ENCODE measurements at places on chromosomes 2 and 18.

DNA sequence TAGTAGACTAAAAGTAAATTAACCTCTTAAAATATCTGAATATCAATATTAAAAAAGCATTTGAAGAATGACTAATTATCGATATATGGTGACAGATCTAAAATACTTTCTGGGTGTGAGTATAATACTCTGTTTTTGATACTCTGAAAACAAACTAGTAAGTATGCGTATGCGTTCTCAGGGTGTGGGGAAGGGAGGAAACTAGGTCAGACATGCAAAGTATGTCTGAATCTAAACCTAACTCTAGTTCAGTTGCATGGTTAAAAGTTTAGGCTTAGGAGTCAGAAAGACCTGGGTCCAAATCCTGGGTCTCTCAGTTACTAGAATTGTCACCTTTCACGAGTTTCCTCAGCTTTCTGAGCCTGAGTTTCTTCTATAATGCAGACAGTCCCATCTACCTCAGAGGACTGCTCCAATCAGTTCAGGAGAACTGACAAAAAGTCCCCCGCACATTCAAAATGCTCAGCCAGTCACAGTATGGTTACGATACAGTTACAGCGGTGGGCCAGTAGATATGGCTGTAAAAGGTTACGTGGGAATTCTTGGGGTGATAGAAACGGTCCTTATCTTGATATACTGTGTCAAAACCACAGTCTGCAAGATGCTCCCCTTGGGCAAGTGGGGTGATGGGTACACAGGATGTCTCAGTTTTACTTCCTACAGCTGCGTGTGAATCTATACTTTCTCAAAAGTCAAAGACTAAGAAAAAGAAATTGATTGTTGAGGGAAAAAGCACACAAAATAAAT, 29.2 kb downstream of the UNC50 start:
- peak; percentile 35 for DNase-seq

GRCh38 chr2:171406044-171406443, 27.7 kb downstream of the METTL8 start:
- DNase-seq, result no peak

DNA sequence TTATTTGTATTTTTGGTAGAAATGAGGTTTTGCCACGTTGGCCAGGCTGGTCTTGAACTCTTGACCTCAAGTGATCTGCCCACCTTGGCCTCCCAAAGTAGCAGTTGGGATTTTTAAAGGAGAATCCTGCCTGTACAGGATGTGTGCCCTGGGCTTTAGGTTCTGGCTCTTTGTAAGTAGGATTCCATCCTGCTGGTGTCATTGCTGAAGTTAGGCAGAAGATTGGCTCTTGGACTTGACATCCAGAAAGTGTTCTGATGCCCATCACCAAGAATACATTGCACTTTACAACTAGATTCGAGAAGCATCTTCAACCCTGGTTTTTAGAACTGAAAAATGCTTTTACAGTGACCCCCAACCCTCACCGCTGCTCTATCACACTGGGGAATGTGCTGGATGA, 4.4 kb upstream of the TWIST2 start:
- no peak for DNase-seq

- DNase-seq, result no peak
Observed at GRCh38 chr2:19654310-19655090, 247.3 kb downstream of the TTC32 start.

GRCh38 chr2:203897544-203897943, 30.0 kb downstream of the CTLA4 start:
- no peak for DNase-seq

DNA sequence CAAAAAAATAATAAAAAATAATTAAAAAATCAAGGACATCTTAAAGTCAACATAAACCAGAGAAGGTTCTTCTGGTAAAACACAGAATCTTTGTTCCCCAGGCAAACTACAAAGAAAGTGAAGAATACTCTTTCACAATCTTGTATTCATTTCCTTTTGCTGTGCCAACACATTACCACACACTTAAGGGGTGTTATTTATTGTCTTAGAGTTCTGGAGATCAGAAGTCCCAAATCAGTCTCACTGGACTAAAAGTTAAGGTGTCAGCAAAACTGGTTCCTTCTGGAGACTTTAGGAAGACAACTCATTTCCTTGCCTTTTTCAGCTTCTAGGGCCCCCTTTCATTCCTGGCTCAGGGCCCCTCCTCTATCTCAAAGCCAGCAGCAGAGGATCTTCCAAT, 12.2 kb upstream of the CAB39 start:
- DNase-seq, result no peak

- no peak for DNase-seq
Observed at GRCh38 chr2:81007104-81007503, 702.6 kb upstream of the LRRTM1 start.

GRCh38 chr2:142065156-142065555, 65.7 kb downstream of the LRP1B start:
- DNase-seq, result no peak

DNA sequence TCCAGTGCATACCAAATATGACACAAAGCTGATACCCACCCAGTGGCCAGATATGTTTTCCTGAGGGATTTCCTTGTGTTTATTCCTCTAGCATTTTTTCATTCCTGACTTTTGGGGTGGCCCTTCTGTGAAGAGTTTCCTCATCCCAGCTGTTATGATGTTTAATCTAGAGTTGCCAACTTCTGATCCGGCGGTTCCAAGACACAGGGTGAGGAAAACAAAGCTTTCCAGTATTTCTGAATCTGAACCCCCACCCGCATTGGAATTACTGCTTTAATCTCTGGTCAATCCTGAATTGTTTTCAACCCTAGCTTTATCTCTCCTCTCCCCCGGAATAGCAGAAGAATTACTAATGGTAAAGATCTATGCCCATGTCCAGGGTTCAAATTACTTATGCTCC, 39.2 kb upstream of the PNPT1 start:
- DNase-seq, result no peak

- DNase-seq, result no peak
Observed at GRCh38 chr2:98277162-98277859, 68.9 kb upstream of the CNGA3 start.

DNA sequence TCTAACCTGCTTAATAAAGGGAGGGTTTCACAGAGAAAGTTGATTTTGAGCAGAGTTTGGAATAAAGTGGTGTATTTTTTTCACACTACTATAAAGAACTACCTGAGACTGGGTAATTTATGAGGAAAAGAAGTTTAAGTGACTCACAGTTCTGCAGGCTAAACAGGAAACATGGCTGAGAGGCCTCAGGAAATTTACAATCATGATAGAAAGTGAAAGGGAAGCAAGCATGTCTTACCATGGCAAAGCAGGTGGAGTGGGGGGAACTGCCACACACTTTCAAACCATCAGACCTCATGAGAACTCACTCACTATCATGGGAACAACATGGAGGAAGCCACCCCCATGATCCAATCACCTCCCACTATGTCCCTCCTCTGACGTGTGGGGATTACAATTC, 546.7 kb downstream of the EPHA4 start:
- DNase-seq, result no peak

GRCh38 chr2:235225261-235225660, 268.6 kb upstream of the AGAP1 start:
- DNase-seq, result no peak

DNA sequence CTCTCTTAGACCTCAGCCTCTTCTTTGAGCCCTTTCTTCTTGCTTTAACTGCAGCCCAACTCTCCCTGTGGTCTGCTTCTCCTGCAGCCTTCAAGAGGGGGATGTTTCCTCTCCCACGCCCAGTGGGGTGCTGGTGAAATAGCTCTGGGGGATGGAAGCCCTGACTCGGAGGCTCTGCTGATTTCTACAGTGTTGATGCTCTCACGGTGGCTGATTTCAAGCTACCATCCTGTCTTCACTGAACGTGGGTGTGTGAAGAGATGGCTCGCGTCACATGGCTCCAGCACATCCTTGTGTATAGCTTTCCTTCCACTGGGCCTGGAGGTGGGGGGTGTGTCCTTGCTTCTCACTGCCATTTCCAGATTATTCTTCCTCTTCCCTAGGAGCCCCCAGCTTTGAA, 20.0 kb downstream of the MPP4 start:
- DNase-seq, result no peak

DNA sequence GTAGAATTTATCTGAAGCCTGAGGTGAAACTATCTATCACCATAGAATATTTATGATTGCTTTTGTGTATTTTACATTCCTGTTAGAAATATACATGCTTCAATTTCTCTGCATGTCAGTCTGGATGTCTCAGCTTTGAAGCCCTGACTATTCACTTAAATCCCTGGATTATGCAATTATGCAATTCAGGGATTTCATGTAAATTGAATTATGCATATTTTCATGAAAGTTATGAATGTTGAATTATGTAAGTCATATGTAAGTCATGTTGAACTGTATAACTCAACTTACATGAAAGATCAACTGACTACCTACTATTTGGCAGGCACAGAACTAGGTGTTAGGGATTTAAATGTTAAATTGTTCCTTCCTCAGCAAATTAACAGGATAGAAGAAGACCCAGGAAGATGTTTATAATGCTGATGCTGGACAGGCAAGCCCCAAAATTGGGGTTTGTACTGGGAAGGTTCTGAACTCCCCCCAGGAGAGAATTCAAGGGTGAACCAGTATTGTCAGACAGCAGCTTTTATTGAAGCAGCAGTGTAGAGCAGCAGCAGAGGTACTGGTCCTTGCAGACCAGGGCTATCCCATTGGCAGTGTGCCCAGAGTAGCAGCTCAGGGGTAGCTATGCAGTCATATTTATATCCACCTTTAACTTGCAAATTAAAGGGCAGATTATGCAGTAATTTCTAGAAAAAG, 236.5 kb downstream of the ZNF804A start:
- DNase-seq, result no peak

DNA sequence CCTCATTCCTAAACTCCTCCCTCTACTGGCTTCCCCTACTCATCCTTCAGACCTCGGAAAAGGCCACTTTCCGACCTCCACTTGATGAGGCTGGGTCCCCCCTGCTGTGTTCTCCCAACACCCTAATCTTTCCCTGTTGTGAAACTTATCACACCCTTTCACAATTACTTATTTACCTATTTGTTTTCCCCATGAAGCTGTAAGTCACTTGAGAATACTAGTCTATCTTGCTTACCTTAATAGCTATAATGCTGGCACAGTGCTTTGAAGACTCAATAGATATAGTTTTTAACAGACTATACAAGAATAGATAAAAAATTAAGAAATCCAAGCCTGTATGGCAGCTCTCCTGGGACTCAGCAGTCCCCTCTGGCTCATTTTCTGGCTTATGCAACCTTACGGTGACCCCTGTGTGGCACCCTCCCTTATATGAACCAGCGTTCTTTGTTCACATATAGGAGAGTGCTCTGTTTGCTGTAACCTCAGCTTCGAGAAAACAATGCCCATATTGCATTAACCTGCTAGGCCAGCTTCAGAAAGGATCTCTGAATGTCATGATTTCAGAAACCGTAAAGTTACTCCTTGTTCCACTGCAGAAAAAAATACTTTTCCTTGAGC, 220.4 kb upstream of the PKDCC start:
- no peak for DNase-seq

DNA sequence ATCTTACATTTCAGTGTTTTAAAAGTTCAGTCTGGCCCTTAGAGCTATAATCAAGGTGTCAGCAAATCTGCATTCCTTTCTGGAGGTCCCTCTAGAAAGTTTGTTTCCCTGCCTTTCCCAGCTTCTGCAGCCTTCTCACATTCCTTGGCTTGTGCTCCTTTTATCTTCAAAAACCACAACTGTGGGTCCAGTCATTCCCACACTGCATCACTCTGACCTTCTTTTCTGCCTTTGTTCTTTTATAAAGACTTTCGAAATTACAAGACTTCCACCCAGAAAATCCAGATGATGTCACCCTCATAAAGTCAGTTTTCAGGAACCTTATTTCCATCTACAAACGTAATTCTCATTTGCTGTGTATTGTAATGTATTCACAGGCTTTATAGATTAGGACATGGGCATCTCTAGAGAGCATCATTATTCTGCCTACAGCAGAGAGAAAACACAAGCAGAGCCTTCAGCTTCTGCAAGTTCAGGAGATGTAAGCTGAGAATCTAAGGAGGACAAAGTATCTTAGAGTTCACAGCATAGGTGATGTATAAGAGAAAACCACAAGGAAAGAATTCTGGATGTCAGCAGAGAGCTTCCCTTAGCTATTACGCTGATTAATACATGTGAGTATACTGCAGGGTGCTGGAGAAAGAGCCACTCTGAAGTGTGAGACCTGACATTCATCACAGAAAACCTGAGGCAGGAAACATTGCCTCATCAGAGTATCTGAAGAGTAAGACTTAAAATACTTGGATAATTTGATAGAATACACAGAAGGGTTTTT, 1100.2 kb downstream of the CBLN2 start:
- no peak for DNase-seq

DNA sequence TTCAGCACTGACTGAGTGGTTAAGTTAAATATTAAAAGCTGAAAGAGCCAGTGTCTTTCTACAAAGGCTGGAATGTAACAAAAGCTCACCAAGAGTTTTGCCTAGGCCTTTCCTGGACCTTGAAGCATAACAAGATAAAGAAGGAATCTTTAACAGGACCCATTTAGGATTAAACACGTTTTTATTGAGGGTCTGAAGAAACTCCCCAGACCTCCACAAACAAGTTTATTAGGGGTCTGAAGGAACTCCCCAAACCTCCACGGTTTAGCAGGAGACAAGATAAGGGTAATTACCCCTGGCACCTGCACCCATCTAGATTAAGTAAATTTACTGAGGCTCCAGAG, 104.0 kb downstream of the ACAA2 start:
- no peak for DNase-seq

DNA sequence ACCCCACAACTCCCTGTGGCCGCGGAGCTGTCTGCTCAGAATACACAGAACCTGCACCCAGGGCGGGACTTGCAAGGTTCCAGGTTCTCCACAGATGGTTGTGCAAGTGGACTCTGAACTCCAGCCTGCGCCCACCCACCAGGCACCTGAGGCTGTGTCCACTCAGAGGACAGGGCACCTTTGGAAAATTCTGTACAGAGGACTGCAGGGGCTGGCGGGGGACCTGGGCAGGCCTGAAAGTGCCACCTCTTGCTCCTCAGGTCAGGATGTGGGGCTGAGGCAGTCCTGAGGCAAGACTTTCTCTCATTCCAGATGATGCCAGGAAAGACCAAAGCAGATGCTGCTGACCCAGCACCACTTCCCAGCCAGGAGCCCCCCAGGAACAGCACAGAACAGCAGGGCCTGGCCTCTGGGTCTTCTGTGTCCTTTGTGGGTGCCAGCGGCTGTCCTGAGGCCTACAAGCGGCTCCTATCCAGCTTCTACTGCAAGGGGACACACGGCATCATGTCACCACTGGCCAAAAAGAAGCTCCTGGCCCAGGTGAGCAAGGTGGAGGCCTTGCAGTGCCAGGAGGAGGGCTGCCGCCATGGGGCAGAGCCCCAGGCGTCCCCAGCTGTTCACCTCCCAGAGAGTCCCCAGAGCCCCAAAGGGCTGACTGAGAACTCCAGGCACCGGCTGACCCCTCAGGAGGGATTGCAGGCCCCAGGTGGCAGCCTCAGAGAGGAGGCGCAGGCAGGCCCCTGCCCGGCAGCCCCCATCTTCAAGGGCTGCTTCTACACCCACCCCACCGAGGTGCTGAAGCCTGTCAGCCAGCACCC, 14.4 kb downstream of the ARID5A start:
- no peak for DNase-seq
